ENCODE measurements at places on chromosomes 4 and X. TPM values are rescaled to one million over a fixed set of nuclear protein-coding genes. Genes with fewer than 3 reads are reported as not detected.

DNA sequence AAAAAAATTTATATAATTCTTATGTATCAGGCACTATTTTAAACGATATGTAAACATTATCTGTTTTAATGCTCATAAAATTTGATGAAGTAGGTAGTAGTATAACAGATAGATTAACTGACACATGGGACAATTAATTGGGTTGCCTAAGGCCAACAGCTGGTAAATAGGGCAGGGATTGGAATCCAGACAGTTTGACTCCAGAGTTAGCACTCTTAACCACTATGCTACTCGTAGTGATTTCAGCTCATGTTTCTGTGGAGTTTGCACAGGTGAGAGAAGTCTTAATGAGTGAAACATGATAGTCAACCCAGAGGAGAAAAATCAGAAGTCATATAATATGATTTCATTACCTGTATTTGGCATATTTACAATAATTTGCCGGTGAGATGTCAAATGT, 126.0 kb upstream of the WDFY3 start:
- DNase-seq = no peak

DNA sequence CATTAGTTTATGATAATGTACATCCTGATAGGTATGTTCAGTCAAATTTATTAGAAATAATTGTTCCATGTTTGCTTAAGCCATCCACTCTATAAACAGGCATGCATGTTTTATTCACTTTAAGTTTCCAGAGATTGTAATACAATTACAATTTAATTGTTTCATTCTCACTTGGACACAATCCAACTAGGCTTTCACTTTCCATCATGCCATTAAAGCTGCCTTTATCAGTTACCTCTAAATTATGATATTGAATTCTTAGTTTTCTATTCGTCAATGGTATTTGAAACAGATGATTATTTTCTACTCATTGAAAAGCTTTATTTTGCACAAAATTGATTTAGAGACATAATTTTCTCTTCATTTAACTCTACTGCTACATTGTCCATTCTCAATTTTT, 1196.3 kb downstream of the RAPGEF2 start:
- DNase-seq = no peak

PHF8 gene
- total RNA-seq = 33.9 TPM

AREG gene
- total RNA-seq = 11.1 TPM

PPAT gene
- 7.1 TPM for total RNA-seq
